Left cardiac atrium (tissue), 4 donors: ENCODE measurements at places on chromosomes 13 and 19. TPM values are rescaled to one million over a fixed set of nuclear protein-coding genes. Genes with fewer than 3 reads are reported as not detected.

DNA sequence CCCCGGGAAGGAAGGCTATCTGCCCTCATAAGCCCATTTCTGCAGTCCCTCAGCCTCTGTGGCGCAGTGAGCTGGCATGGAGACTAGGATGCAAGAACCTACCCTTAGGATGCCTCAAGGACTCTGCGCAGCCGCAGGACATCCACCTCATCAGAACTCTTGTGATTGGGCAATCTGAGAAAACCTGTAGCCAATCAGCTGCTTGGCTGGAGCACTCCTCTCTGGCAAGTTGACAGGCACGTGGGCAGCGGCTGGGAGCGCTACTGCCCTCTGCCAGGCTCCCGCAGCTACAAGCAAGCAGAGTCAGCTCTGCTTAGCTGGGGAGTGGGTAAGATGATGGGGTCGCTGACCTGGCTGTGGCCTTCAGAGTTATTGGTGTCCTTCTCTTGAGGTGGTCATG is 1.5 kb upstream of the ECSIT start:
- peak; percentile 84 for DNase-seq

- no peak for DNase-seq
These were observed 5.4 kb downstream of the ATP4B start for GRCh38 chr13:113652404-113653263.

The GPR108 gene
- total RNA-seq: 25.7 TPM

DNA sequence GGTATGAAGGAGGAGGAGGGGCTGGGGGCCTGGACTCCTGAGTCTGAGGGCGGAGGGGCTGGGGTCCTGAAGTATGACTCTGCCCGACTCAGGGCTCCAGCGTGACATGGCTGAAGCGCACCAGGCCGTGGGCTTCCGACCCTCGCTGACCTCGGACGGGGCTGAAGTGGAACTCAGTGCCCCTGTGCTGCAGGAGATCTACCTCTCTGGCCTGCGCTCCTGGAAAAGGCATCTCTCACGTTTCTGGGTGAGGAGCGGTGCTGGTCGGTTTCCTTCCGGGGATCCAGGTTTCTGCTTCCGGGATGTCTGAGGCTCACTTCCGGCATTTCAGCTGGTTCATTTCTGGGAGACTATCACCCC is 1.2 kb downstream of the CPT1C start:
- DNase-seq: no peak

DNA sequence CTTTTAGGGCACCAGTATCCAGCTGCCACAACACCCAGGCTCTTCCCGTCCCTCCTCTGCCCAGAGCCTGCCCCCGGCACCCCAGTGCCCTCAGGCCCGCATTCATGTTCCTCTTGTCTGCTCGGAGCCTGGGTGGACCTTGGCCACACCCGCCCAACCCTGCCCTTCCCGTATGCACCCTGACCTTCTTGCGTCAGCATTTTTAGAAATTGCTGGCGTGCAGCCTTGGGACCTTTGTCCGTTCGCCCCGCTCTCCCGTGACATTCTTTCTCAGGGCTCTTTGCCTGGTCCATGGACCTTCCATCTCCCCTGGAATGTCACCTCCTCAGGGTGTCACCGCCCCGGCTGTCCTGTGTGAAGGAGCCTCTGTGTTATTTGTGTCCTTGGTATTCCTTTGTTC is 7.6 kb downstream of the NUCB1 start:
- DNase-seq: no peak

The SYNE4 gene
- total RNA-seq: not detected

The BCAM gene
- 76.4 TPM for total RNA-seq

DNA sequence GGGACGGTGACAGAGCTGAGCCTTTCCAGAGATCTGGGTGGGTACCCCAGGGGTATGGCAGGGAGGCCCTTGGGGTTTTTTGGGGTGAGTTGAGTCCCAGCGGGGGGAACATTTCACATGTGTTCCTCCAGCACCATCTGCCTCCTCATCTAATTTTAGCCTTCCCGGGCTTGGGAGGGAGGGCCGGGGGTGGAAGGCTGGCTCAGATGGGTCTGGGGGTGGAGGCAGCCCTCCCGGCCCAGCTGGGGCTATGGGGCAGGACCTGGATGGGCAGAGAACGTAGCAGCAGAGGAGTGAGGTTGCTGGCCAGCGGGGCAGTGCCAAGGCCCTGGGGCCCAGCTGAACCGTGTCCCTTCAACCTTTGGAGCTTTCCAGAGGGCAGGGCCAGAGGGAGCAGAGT is 23.5 kb downstream of the ADGRL1 start:
- DNase-seq: no peak

The NTF4 gene
- 1.2 TPM for total RNA-seq

GRCh38 chr13:36839281-36839680 is 20.3 kb downstream of the RFXAP start:
- DNase-seq: no peak

The MAST1 gene
- 0.29 TPM for total RNA-seq

DNA sequence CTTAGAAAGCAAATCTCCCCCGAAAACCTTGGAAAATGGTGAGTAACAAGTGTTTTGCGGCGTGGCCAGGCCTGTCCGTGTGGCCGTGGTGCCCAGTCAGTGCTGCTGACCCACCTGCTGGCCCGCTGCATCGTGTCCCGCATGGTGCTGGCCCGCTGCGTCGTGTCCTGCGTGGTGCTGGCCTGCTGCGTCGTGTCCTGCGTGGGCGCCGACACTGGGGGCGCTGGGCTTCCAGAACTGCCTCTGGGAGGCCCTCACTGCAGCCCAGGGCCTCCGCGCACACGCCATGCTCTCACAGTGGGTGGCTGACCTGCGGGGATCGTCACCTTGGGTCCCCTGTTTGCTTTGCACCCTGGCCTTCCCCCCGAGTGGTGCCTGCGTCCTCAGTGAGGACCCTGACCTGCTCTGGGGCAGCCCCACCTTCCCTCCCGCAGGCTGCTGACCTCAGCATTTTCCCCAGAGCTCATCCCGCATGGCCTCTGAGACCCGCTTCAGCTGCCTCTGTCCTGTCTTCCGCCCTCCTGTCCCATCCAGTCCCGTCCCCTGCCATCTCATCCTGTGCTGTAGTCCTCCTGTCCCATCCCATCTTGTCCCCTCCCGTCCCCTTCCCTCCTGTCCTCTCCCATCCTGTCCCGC is 10.6 kb downstream of the PLEKHJ1 start:
- DNase-seq: no peak

The RCBTB2 gene
- total RNA-seq: 13.9 TPM

DNA sequence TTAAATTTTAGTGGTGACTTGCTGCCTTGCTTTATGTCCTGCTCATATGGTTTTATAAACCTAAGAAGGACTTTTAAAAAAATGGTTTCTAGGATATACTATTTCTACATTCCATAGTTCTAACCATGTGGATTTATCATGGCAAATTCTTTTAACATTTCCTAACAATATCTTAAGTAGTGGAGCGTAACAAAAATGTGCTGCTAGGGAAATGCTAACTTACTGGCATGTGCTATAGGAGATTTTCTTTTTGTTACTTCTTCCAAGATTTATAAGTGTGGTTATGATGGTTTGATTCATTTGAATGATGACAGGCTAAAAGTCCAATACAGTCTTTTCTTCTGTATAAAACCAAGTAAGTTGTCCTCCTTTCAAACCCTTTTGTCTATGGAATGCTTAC is 713.7 kb downstream of the SLITRK1 start:
- DNase-seq: no peak

DNA sequence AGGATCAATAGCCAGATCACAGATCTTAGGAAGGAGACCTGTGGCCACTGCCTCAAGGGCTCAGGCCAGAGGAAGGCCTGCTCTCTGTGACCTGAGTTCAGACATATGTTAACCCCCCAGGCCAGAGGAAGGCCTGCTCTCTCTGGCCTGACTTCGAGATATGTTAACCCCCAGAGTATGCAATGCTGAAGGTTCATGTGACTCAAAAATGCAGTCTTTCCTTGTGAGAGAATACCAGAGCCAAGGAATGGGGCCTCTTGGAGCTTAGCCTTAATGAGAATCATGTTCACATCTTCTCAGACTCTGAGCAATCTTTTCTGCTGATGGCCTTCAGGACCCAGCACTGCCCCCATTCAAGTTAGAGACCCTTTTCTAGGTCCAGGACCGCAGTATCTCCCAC is 36.7 kb downstream of the MBNL2 start:
- no peak for DNase-seq

DNA sequence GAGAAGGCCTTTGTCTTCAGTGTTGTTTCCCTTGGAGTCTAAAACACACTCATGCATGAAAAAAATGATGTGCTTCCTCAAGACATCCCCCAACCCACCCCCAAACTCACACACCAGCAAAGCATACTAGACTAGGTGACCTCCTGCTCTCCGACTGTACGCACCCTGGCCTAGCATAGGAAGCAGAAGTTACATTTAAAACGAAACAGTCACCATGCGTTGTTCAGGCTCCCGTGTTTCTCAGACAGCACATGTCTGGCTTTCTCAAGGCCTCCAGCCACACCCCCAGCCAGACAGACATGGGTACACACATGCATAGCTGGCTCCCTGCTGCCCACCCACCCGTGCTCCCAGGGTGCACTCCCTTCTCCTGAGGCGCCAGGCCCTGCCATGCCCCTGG is 28.7 kb upstream of the C1QTNF9 start:
- no peak for DNase-seq

DNA sequence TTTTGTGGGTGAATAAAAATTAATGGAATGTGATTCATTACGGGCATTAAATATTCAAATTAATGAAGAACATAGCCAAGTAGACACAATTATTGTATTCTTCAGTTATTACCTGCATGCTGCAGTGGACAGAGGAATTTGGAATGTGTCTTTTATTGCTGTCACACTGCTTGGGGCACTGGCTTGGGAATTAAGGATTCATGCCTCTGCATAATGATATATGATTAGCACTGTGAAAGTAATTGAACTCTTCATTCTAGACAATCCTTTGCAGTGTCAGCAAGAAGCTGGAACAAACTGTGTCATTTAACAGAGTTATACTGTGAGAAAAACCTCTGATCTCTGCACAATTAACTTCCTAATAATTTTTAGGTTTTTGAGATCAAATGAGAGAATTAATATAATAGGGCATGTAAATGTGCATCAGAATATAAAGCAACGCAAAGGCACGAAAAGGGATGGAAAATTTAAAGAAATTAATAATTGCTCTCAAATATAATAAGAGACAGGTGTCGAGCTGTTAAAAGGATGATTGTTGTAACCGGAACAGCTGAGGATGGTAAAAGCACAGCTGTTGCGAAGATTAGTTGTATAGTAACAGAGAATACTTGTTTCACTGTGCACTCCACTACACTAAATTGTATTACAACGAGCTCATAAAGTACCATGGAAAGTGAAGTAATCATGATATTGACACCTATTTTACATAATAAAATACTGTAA is 235.1 kb upstream of the MIR17HG start:
- DNase-seq: no peak

GRCh38 chr13:27309401-27309958 is 38.9 kb downstream of the RASL11A start:
- no peak for DNase-seq

The KCNN4 gene
- total RNA-seq: 0.71 TPM

DNA sequence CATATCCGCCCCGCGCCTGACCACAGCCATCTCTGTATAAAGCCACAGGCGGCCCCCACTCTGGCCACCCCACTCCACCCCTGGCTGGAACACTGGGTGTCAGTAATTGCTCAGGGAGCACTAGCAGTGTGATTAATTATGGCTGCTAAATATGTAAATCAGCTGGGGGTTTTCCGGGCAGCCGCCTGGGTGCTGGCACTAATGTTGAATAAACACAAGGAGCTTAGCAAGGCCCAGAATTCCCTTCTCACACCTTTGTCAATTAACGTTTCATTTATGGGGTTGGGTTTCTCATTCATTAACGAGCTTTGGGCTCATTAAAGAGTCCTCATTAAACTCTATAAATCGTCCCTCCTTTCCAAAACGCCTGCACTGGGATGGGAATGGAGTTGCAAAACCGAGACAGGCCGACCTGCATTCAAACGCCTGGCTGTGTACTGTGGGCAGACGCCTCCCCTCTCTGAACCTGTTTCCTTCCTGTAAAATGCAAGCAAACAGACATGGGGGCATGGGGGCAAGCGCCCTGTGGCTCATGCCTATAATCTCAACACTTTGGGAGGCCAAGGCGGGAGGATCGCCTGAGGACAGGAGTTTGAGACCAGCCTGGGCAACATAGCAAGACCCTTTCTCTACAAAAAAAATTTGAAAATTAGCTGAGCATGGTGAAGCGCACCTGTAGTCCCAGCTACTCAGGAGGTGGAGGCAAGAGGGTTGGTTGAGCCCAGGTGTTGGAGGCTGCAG is 17.7 kb upstream of the OLFM2 start:
- DNase-seq: no peak

DNA sequence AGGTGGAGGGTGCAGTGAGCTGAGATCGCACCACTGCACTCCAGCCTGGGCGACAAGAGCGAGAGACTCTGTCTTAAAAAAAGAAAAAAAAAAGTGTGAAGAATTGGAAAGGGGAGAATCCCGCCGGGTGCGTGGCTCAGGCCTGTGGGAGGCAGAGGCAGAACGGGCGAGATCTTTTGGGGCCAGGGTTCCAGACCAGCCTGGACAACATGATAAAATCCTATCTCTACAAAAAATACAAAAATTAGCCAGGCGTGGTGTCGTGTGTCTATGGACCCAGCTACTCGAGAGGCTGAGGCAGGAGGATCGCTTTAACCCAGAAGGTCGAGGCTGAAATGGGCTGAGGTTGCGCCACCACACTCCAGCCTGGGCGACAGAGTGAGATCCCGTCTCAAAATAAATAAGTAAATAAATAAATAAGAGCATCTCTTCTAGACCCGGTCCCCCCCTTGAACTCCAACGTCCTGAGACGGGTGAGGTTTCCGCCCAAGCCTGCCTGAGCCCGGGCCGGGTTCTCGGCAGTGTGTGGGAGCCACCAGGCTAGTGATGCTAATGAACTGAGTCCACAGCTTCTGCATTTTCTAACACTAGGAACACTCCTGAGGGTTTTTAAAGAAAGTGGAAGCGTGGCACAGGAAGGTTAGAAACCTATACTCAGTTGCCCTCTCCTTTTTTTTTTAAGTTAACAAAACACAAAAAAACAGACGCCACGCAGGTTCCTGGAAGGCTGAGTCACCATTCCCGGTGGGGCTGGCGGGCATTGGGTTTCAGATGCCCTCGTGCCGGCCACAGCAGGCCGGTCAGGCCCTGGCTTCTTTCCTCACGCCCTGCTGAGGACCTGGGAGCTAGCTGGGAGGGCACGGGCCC is 22.0 kb downstream of the GPX4 start:
- DNase-seq: no peak

The ANKRD24 gene
- total RNA-seq: 1.2 TPM

DNA sequence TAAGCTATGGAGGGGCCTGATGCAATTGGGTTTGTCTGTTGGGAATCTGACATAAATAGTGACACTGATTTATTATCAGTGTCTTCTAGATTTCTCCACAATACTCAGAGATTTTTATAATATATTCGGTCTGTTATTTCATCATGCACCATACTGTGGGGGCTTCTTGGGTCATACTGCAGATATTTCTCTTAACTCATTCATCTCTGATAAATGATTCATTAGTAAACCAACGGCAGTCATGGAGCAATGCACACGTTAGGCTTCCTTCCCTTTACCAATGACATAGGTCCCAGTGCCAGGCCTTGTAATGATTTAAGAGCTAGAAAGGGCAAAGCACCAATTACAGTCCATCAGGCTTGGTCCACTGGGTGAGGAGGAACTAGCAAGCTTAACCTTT is 53.6 kb downstream of the FAM216B start:
- DNase-seq: no peak

The LATS2 gene
- 30.9 TPM for total RNA-seq
